ENCODE measurements at places on chromosomes 2 and 18. TPM values are rescaled to one million over a fixed set of nuclear protein-coding genes. Genes with fewer than 3 reads are reported as not detected.

DNA sequence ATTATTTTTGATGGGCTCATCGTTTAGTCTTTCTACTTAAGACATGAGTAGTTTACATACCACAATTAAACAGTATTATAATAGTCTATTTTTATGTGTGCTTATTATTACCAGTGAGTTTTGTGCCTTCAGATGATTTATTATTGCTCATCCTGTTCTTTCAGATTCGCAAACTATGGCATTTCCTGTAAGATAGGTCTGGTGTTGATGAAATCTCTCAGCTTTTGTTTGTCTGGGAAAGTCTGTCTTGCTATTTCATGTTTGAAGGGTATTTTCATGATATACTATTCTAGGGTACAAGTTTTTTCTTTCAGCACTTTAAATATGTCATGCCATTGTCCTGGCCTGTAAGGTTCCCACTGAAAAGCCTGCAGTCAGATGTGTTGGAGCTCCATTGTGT lies 101.3 kb downstream of the DNAH7 start:
- no peak for DNase-seq

- DNase-seq, result no peak
Observed at GRCh38 chr2:59425247-59425646, 1128.2 kb downstream of the BCL11A start.

The ASPRV1 gene
- 0.49 TPM for total RNA-seq

- DNase-seq, result no peak
Observed at GRCh38 chr2:136126421-136126926, 8.5 kb upstream of the CXCR4 start.

The MYOM1 gene
- 1.2 TPM for total RNA-seq

The CD302 gene
- 56.5 TPM for total RNA-seq

DNA sequence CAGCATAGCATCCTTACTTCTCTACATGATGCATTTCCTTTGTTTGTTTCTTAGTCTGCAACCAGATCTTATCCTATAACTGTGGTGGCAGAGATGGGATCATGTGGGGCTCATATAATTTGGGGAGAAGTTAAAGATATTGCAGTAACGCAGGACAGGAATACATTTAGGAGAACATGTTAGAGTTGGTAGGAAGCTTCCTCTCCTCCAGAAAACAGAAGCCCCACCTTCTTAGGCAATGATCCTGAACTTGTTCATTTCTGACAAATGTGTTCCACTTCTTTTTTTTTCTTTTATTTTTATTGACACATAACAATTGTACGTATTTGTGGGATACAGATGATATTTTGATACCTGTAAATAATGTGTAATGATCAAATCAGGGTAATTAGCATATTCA lies 99.9 kb downstream of the VSNL1 start:
- DNase-seq, result no peak

The SERPINB11 gene
- 8.6 TPM for total RNA-seq

The ALPI gene
- total RNA-seq, result not detected

- no peak for DNase-seq
Observed at GRCh38 chr2:147663153-147663961, 181.5 kb upstream of the ACVR2A start.

The SELENOI gene
- total RNA-seq, result 33.4 TPM

GRCh38 chr2:54486766-54487165 lies 30.6 kb downstream of the SPTBN1 start:
- no peak for DNase-seq

The GATA6 gene
- 9.8 TPM for total RNA-seq

The MAL gene
- 71.0 TPM for total RNA-seq

The AQP12A gene
- not detected for total RNA-seq

DNA sequence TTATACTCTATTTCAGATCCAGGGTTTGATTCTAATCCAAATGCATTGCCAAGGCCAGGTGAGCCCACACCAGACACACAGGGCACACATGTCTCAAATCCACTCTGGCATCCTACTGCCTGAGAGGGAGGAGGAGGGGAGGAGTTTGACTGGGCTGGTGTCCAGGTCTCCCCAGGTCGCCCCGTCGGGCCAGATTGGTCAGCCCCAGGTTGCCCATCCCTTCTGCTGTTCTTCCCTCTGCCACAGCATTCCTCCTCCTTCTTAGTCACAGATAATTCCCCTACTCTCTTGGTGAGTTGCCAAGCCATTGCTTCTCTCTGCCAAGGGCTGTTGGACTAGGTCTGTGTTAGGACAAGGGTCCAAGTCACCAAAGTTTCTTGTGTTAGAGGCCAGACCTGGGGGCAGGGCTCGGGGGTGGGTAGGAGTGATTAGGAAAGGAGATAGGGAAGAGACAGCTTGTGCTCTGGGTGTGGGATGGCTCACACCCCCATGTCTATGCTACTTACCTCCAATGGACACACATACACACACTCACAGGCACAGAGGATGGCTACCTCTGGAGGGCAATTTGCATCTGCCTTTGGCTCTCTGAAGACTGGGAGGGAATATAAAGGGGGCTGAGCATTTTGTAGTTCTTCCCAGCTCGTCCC lies 2.5 kb upstream of the EGR4 start:
- no peak for DNase-seq

DNA sequence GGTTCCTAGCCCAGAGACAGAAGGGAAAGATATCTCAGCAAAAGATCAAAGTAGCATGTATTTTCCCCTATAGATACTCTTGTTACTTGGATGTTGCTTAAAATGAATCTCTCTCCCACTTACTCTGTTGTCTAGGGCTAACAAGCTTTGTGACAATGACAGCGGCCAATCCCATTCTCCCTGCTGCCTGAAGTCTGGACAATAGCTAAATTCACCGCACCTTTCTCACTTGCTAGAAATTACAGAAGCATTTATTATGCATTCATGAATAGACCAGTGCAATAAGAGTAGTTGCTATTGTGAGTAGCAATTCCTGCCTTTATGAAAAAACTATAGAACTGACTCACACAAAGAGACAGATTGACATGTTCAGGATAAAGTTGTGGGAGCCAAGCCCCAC lies 42.2 kb upstream of the ZC3H15 start:
- no peak for DNase-seq

The UGT1A6 gene
- total RNA-seq, result 14.0 TPM

- no peak for DNase-seq
Observed at GRCh38 chr2:132734961-132735360, 65.0 kb upstream of the LYPD1 start.

The HPCAL1 gene
- 43.7 TPM for total RNA-seq

The METAP1D gene
- 8.8 TPM for total RNA-seq

DNA sequence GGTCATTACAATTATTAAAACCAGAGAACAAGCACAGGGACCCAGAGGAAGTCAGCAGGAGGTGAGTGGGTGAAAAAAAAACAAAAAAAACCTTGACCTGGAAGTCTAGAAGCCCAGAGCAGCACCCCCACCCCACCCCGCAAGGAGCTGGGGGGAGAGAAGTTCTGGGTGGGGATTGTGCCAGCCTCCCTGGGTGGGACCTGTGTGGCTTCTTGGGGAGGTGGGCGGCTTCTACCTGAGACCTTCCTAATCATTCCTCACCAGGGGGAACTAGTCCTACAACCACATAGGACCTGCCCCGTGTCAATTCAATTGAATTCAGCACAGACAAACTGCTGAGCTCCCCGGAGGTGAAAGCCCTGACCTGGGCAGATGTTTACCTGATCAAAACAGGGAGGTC lies 17.3 kb downstream of the EVA1A start:
- peak; percentile 67 for DNase-seq

DNA sequence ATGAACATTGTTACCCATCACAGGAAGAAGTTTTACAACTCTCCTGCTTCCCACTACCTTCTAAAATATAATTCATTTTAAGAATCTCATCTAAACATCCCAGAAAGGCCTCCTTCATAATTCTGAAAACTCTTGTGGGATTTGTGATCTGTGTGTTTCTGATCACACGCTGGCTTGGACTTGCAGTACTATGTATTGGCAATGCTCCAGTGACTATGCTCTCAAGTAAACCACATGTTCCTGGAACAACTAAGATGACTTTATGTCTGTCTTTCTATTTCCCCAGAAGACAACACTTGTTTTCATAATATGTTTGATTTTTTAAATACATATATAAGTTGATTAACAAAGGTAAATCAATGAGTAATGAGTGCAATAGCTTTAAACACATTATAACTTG lies 376.6 kb upstream of the NETO1 start:
- no peak for DNase-seq

The DQX1 gene
- 9.6 TPM for total RNA-seq

- no peak for DNase-seq
Observed at GRCh38 chr2:207530160-207531031, 634 bp downstream of the CREB1 start.

The SCTR gene
- not detected for total RNA-seq

The CCDC88A gene
- 34.9 TPM for total RNA-seq

GRCh38 chr2:88253997-88254396 lies 83.9 kb downstream of the THNSL2 start:
- DNase-seq, result no peak

The MCEE gene
- 12.8 TPM for total RNA-seq

All from vagina (tissue), 2 donors.